ENCODE measurements at places on chromosomes 12 and 14. TPM values are rescaled to one million over a fixed set of nuclear protein-coding genes. Genes with fewer than 3 reads are reported as not detected.

DNA sequence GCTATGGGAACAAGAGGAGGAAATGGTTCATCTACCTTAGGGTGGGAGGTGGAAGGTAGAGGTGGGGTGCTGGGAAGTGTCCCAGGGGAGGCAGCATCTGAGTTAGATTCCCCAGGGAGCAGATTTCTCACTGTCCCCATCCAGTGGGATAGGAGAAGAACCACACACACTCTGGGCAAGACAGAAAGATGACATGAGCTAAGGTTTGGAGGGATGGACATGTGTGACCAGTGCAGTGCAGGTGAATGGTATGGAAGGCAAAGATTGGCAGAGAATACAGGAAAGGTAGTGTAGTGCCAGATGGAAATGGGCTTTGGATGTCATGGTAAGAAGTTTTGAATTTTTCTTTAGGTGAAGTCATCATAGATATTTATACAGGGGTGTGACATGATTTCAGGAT is 11.3 kb upstream of the DUSP6 start:
- no peak overlapping the region for H3K4me3 ChIP-seq
- DNase-seq, result no peak
- no peaks in the 10 kb centered on the region for H3K36me3 ChIP-seq

GRCh38 chr12:108664338-108665258 is 30.9 kb upstream of the SELPLG start:
- H3K36me3 ChIP-seq, result peaks cover 3% of the 10 kb centered on the region
- H3K27ac ChIP-seq, result peak overlapping the region; percentile 79
- peaks cover 35% of the 10 kb centered on the region for H3K4me1 ChIP-seq

GRCh38 chr12:1504895-1505311 is 89.5 kb downstream of the FBXL14 start:
- H3K4me3 ChIP-seq, result no peak overlapping the region
- H3K4me1 ChIP-seq, result peaks cover 7% of the 10 kb centered on the region
- H3K27me3 ChIP-seq, result no peaks in the 10 kb centered on the region
- H3K27ac ChIP-seq, result no peak overlapping the region

- DNase-seq, result no peak
- H3K4me1 ChIP-seq, result peaks cover 2% of the 10 kb centered on the region
- no peak overlapping the region for H3K27ac ChIP-seq
- H3K27me3 ChIP-seq, result no peaks in the 10 kb centered on the region
These were observed 124.1 kb downstream of the GALC start for GRCh38 chr14:87868920-87869319.

- no peak overlapping the region for H3K4me3 ChIP-seq
- H3K4me1 ChIP-seq, result no peaks in the 10 kb centered on the region
- no peak for DNase-seq
- no peaks in the 10 kb centered on the region for H3K27me3 ChIP-seq
- H3K27ac ChIP-seq, result no peak overlapping the region
These were observed 14.6 kb upstream of the PITPNM2 start for GRCh38 chr12:123165537-123165936.

- DNase-seq, result no peak
- H3K36me3 ChIP-seq, result no peaks in the 10 kb centered on the region
- no peaks in the 10 kb centered on the region for H3K4me1 ChIP-seq
- H3K27ac ChIP-seq, result no peak overlapping the region
These were observed 19.1 kb upstream of the BCL2L14 start for GRCh38 chr12:12051668-12052067.

DNA sequence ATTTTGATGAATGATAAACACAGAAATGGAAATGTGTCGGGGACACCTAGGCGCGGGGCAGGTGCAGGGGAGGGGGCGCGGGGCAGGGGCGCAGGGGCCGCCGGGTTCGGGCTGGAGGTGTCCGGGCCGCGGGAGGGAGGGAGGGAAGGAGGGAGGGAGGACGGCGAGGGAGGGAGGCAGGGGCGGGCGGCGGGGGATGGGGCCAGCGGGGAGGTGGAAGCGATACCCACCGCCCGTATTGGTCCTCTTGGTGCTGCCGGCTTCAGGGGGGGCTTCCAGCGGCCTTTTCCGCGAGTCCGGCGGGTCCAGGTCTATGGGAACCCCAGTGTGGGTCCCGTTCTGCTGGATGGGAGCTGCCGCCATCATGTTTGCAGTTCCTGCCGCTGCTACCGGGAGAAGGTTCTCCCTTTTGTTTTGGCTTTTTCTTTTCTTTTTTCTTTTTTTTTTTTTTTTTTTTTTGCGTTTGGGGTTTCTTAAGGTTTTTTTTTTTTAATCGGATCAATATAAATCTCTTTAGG is 703 bp downstream of the NOVA1 start:
- H3K4me1 ChIP-seq, result peaks cover 2% of the 10 kb centered on the region
- DNase-seq, result no peak
- no peaks in the 10 kb centered on the region for H3K27me3 ChIP-seq
- H3K36me3 ChIP-seq, result no peaks in the 10 kb centered on the region
- H3K4me3 ChIP-seq, result peak overlapping the region; percentile 88
- peak overlapping the region; percentile 40 for H3K27ac ChIP-seq

GRCh38 chr12:105083551-105084105 is 630 bp downstream of the ALDH1L2 start:
- no peaks in the 10 kb centered on the region for H3K27me3 ChIP-seq
- peak; percentile 71 for DNase-seq
- H3K36me3 ChIP-seq, result no peaks in the 10 kb centered on the region
- H3K4me1 ChIP-seq, result peaks cover 6% of the 10 kb centered on the region

GRCh38 chr14:101120641-101121507 is 217.4 kb upstream of the RTL1 start:
- H3K4me3 ChIP-seq, result no peak overlapping the region
- no peaks in the 10 kb centered on the region for H3K4me1 ChIP-seq
- no peaks in the 10 kb centered on the region for H3K36me3 ChIP-seq
- no peaks in the 10 kb centered on the region for H3K27me3 ChIP-seq
- H3K27ac ChIP-seq, result no peak overlapping the region
- peak; percentile 20 for DNase-seq

DNA sequence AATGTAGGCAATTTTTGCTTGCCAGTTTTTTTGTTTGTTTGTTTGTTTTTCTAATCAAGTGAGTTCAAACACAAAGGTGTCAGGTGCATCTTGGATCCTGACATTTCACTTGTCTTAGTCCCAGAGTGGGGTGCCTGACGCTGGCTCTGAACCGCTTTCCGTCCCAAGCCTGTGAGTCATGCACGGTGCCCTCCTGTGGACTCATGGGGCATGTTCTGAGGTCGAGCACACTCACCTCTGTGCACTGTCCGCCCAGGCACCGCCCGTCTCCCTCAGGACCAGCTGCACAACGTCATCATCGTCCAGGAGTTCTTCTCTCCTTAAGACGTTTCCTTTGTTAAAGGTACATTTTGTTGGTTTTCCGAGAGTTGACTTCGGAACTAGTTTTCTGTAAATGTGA is 98.2 kb downstream of the GLT1D1 start:
- DNase-seq, result no peak
- no peak overlapping the region for H3K27ac ChIP-seq
- no peaks in the 10 kb centered on the region for H3K36me3 ChIP-seq
- H3K27me3 ChIP-seq, result no peaks in the 10 kb centered on the region
- H3K4me3 ChIP-seq, result no peak overlapping the region
- H3K4me1 ChIP-seq, result no peaks in the 10 kb centered on the region

GRCh38 chr14:69712599-69713088 is 54.3 kb upstream of the SRSF5 start:
- no peaks in the 10 kb centered on the region for H3K36me3 ChIP-seq
- peaks cover 19% of the 10 kb centered on the region for H3K4me1 ChIP-seq
- H3K4me3 ChIP-seq, result no peak overlapping the region
- H3K27me3 ChIP-seq, result no peaks in the 10 kb centered on the region
- DNase-seq, result no peak

DNA sequence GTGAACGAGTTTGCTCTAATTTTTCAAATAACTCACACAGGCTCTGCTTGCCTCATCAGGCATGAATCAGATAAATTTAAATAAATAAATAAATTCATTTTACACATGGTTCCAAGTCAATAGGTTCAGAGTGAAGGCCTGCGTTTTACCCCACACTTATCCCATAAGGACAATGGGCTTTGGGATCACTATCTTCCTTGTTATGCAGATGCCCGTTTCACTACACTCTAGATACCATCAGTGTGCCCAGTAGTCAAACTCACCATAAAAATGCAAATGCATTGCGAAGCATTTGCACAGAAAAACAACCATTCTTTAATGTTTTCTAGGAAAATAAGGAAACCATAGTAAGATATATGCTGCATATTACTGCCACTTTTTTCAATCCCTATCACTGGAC is 155.9 kb upstream of the CCDC196 start:
- H3K27me3 ChIP-seq, result no peaks in the 10 kb centered on the region
- no peaks in the 10 kb centered on the region for H3K4me1 ChIP-seq
- H3K4me3 ChIP-seq, result no peak overlapping the region
- no peaks in the 10 kb centered on the region for H3K36me3 ChIP-seq
- DNase-seq, result no peak
- no peak overlapping the region for H3K27ac ChIP-seq

DNA sequence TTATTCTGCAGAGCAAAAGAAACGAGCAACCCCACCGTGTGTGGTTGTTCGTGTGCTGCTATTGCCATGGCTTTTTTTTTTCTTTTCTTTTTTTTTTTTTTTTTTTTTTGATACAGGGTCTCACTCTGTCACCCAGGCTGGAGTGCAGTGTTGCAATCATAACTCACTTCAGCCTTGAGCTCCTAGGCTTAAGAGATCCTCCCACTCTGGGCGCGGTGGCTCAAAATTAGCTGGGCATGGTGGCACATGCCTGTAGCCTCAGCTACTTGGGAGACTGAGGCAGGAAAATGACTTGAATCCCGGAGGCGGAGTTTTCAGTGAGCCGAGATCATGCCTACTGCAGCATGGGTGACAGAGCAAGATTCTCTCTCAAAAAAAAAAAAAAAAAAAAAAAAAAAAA is 144.2 kb downstream of the ESR2 start:
- no peak overlapping the region for H3K4me3 ChIP-seq
- no peaks in the 10 kb centered on the region for H3K36me3 ChIP-seq
- no peaks in the 10 kb centered on the region for H3K4me1 ChIP-seq

GRCh38 chr12:62724947-62725451 is 210.0 kb downstream of the PPM1H start:
- no peak overlapping the region for H3K4me3 ChIP-seq
- H3K4me1 ChIP-seq, result peaks cover 40% of the 10 kb centered on the region
- H3K27ac ChIP-seq, result peak overlapping the region; percentile 73
- peak; percentile 100 for DNase-seq

DNA sequence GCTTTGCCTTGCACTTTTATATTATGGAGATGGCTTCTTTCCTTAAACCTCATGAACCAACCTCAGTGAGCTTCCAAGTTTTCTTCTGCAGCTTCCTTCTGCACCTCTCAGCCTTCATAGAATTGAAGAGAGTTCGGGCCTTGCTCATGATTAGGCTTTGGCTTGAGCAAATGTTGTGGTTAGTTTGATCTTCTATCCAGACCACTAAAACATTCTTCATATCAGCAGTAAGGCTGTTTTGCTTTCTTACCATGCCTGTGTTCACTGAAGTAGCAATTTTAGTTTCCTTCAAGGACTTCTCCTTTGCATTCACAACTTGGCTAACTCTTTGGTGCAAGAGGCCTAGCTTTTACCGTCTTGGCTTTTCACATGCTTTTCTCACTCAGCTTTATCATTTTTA is 125.4 kb downstream of the SNAPC1 start:
- no peaks in the 10 kb centered on the region for H3K4me1 ChIP-seq
- H3K27me3 ChIP-seq, result no peaks in the 10 kb centered on the region
- H3K27ac ChIP-seq, result no peak overlapping the region
- DNase-seq, result peak; percentile 68

DNA sequence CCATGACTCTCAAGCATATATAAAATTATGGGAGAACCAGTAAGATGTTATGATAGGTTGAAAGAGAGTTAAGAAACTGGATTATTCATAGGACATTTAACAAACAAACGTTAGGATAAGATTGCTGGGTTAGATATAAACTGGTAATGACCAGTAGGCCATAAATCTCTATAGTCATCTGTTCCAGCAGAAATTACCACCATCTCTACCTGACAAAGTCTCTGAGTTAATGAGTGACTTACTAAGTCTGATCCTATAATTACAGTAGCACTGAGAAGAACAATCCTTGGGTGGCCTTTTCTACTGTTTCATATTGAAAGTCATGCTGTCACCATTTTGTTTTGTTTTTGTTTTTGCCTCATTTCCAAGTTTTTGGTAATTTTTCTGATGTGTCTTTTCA is 136.9 kb upstream of the CNOT2 start:
- no peak overlapping the region for H3K27ac ChIP-seq
- no peak for DNase-seq
- no peak overlapping the region for H3K4me3 ChIP-seq
- no peaks in the 10 kb centered on the region for H3K27me3 ChIP-seq
- H3K4me1 ChIP-seq, result no peaks in the 10 kb centered on the region
- no peaks in the 10 kb centered on the region for H3K36me3 ChIP-seq

DNA sequence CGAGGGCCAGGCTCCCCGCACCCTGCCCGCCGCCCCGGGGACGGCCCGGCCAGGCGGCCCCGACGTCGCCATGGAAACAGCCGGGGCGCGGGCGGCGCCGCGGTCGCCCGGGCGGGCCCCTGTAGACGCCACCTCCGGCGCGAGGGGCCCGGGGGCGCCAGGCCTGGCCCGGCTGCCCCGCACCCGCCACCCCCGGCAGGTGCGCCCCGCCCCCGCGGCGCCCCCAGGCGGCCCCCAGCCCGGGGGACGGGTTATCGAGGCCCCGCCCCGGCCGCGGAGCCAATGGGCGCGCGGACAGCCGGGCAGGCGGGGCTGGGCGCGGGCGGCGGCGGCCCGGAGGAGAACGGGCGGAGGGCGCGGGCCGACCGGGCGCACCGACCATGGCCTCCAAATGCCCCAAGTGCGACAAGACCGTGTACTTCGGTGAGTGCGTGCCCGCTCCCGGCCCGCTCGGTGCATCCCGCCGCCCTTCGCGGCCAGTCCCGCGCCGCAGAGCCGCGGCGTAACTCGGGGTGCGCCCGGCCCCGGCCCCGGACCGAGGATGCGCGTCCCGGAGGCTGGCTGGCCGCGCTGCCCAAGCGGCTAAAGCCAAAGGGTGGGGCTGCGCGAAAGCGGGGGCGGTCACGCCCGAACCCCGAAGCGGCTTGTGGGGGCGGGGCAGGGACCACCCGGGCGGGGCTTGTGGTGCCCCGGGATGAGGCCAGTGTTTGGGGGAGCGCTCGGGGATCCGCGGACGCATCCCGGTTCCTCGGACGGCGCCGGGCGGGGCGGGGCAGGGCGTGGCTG is at the start of gene CRIP2:
Gene CRIP2, plus strand, starts transcription at position 339 of the 786 bp plus-strand sequence. Its CDS starts 42 bp downstream, at position 381.
- peak within 1 kb of the TSS; percentile 61 for H3K4me3 ChIP-seq
- H3K36me3 ChIP-seq, result peaks cover 8% of the 10 kb centered on the region
- peaks cover 27% of the 10 kb centered on the region for H3K4me1 ChIP-seq
- DNase-seq, result peak; percentile 41

Gene GABARAPL1
- total RNA-seq, result 186 TPM

Gene NEUROD4
- total RNA-seq, result not detected

Gene CLEC6A
- total RNA-seq, result not detected

Gene SLC4A8
- 3.3 TPM for total RNA-seq

Gene KRT78
- not detected for total RNA-seq

Gene NUP107
- total RNA-seq, result 24.6 TPM

Gene DCTN2
- total RNA-seq, result 101 TPM

Data from fibroblast of lung (primary cell).